ENCODE measurements at places on chromosomes 12 and 14.

DNA sequence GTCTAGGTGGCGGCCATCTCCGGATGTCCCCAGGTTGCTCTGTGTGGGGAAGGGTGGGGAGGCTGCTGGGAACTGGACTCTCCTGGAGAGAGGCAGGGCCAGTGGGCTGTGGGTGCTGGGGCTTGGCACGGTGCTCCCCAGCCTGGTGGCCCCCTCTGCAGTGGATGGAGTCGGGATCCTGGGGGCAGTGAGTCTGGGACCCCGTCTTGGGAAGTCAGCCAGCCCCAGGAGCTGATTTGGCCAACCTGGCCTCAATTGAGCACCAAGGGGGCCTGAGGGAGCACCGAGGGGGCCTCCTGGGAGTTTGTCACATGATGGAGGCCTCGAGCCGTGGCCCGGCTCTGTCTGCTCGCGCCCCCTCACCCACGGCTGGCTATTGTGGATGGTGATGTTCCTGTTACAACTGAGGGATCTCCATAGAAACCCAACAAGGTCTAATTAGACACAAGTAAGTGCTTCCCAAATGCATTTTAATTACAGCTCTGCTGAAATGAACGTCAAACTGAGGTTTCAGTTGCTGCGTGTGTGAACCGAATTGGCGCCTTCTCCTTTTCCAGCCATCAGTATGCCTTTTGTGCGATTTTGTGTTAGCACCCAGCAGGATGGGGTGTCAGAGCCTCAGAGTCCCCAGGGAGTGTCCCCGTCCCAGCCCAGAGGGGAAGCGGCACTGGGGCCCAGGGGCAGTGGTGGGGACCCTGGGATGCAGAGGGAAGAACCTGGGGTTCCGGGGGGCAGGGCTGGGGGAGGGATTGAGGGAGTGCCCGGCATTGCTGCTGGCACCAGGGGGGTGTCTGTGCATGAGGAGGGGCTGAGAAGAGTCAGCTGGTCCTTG, 71.8 kb downstream of the KIF26A start:
- DNase-seq = no peak

- no peak for DNase-seq
Observed at GRCh38 chr14:36997843-36998242, 174.6 kb downstream of the SLC25A21 start.

DNA sequence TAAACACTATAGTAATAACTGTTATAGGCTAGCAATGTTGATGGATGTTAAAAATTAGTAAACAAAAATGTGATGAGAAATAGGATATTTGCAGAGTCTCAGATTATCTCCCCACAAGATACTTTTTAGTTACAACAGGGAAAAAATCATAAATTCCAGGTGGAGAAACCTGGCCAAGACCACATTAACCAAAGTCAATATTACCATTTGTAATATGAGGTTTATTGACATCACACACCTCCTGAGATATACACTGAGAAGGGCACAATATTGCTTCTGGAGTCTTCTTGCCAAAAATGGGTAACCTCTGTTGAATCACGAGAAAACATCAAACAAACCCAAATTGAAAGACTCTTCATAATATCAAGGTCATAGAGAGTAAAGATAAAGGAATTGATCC, 72.3 kb upstream of the AMIGO2 start:
- no peak for DNase-seq

DNA sequence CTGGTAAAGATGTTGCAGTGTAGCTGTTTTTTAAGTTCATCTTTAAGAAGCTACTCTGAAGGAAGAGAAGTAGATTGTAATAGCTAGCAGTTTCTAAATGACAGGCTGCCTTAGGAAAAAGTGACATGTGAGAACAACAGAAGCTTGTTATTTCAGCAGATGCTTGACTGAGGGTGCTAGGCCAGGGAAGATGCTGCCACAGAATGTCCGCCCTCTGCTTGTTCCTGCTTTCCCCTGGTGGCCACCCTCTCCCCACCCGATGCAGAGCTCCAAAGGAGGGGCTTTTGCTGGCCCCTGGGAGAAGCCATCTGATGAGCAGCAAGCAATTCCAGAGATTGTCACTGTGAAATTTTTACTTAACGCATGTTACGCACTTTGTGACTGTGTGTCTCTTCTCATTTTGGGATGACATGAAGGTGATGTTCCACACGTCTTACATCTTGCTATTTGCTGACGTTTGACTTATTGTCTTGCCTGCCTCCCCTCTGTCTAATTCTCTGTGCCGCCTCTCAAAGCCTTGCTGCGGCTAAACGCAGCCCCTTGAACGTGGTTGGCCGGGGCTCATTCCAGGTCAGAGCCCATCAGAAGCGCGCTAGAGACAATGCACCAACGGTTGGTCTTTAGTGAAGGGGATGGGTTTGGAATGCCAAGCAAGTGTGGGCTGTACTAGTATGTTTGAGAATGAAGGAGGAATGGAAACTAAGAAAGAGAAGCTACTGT, 44.8 kb downstream of the WDR20 start:
- no peak for DNase-seq

GRCh38 chr12:46908236-46908935, 82.6 kb upstream of the SLC38A4 start:
- DNase-seq = no peak

- DNase-seq = no peak
Observed at GRCh38 chr14:36306836-36307235, 13.6 kb downstream of the MBIP start.

DNA sequence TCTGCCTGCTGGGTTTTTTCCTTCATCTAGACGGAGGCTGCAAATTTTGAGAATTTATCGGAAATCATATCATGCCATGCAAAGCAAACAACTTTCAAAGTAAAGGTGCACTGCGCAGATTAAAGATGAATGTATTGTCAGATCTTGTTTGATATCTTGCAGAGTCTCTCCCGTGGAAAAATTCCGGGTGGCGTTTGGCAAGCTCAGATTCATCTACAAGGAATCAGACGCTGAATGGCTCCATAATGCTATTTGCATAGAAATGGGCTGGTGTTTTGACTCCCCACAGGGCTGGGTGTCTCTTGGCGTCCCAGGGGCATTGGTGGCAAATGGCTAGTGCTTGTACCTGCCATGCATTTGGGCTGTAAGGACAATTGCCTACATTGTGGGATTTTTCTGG, 274.0 kb downstream of the VRK1 start:
- DNase-seq = no peak

GRCh38 chr14:67680121-67680602, 5.7 kb upstream of the VTI1B start:
- DNase-seq = no peak

DNA sequence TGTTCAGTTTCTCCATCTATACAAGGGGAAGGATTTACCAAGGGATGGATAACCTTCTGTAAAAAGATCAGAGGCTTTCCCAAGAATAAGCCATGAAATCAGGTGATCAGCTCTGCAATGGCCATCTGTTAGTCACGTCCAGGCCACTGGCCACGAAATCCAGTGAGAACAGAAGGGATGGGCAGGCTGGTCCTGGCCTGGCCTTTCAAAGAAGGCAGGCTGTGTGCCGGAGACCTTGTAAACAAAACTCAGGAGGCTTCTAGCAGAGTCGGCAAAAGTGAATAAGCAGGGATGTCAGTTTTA, 68.5 kb downstream of the RNF34 start:
- DNase-seq = no peak

DNA sequence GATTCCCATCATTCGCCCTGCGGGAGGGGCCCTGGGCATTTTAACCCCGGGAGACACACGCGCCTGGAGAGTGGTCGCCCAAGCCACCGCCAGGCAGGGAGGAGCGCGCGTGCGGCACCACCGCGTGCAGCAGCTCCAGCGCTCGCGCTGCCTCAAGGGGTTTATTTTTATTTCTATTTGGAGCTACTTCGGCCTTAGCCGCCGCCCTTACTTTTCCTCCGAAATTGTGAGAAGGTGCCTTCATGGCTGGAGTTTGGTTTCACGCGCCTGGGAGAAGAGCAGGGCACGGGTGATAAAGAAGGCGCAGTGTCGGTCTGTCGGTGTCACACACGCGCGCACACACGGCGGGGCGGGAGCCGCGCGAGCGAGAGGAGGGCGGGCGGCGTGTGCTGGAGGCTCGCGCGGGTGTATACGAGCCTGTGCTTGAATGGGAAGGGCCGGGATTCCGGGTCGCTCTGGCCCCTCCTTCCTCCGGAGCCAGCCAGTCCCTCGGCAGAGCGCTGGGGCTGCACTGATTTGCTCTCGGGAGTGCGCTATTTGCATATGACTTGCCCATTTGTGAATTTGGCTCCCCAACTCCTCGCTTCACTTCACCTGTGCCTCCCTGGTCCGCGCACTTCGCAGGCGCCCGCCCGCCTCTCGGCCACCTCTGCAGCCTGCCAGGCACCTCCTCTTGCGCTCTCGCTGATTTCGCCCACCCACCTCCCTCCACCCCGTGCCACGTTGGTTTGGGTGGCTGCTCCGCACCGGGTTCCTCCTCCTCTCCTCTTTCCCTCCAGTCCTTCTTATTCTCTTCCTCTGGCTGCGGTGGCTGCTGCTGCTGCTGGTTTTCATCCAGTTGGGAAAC, 932.3 kb downstream of the DIO2 start:
- no peak for DNase-seq

GRCh38 chr12:130702966-130703732, 12.9 kb downstream of the RIMBP2 start:
- DNase-seq = no peak

DNA sequence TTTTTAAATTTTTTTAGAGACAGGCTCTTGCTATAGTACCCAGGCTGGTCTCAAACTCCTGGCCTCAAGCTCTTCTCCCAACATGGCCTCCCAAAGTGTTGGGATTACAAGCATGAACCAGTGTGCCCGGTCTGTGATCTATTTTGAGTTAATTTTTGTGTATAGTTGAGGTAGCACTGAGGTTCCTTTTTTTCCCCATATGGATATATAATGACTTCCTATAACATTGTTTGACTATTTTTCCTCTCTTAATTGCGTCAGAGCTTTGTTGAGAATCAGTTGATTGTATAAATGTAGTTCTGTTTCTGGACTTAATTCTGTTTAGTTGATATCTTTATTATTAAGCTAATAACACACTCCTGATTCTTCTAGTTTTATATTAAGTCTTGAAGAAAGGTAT, 8.6 kb upstream of the M6PR start:
- DNase-seq = no peak

DNA sequence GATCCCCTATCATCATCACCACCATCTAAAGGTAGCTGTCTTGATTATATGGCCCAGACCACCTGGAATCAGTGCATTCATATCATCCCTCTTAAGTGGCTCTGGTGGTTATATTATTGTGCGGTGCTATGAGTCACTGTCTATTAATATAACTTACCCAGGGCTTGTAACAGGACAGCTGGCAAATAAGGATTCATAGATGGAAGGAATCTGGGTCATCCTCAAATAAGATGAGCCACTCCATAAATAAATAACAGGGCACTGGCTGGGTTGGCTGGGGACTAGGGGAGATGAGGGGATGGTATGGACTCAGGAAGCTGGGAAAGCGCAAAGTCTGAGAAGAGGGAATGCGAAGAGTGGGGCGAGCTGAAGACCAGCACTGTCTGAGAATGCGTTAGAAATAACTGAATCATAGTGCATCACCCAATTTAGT, 216.1 kb downstream of the NUAK1 start:
- DNase-seq = no peak

- DNase-seq = no peak
Observed at GRCh38 chr12:108852674-108853309, 4.6 kb downstream of the SSH1 start.

GRCh38 chr14:92546347-92547053, 32.9 kb downstream of the RIN3 start:
- DNase-seq = no peak

DNA sequence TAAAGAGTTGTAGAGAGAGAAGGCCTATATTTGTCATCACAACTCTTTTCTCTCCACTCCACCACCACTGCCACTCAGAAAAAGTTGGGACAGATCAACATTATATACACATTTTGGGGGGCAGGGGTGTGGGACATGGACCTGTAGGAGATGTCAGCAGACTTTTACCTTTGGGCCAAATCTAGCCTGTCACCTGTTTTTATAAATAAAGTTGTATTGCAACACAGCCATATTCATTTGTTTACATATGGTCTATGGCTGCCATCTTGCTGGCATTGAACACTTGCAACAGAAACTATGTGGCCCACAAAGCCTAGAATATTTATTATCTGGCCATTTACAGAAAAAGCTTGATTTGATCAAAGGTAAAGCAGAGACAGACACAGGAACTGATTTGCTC, 250.7 kb downstream of the BTG1 start:
- no peak for DNase-seq

DNA sequence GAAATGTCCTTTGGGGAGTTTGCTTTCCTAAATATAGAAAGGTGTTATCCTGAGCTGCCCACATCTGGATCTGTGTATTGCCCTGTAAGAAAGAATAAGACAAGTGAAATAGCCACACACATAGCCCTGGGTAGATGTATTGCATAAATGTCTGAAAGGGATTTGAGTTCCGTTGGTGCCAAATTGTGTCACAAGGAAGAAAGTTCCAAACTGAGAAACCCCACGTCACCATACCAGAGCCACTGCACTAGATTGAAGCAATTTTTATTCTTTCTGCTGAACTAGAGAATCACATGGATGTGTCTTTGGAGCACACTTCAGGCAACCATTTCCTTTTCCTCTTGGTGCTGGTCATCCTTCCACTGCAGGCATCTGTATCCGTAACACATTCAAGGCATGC, 5.0 kb downstream of the RNASE9 start:
- DNase-seq = no peak

- no peak for DNase-seq
Observed at GRCh38 chr12:116529048-116529447, 30.1 kb upstream of the MAP1LC3B2 start.

GRCh38 chr12:105409801-105410471, 79.4 kb downstream of the C12orf75 start:
- DNase-seq = no peak

All from activated CD4-positive, CD25-positive, alpha-beta regulatory T cell treated with anti-CD3 and anti-CD28 coated beads, Interleukin-2, amount 50 U/mL, for 72 hours (primary cell).